ENCODE measurements at places on chromosomes 5 and 9.

- DNase-seq, result no peak
Measured at GRCh38 chr5:56410696-56411095, 177.6 kb upstream of the ANKRD55 start.

GRCh38 chr5:164052536-164053093 lies 547.2 kb downstream of the MAT2B start:
- no peak for DNase-seq

- DNase-seq, result no peak
Measured at GRCh38 chr5:98989727-98990126, 60.9 kb upstream of the CHD1 start.

GRCh38 chr5:72205431-72206009 lies 98.2 kb downstream of the MAP1B start:
- DNase-seq, result no peak

- DNase-seq, result no peak
Measured at GRCh38 chr9:127570533-127571111, 41.5 kb upstream of the STXBP1 start.

DNA sequence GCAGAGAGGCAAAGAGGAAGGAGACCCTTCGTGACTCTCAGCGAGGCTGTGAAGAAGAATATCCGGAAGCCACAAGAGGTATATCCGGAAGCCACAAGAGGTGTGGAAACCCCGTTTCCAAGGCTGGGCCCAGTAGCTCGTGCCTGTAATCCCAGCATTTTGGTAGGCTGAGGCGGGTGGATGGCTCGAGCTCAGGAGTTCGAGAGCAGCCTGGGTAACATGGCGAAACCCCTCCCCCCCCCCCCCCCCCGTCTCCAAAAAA lies 612 bp upstream of the BBLN start:
- DNase-seq, result no peak

DNA sequence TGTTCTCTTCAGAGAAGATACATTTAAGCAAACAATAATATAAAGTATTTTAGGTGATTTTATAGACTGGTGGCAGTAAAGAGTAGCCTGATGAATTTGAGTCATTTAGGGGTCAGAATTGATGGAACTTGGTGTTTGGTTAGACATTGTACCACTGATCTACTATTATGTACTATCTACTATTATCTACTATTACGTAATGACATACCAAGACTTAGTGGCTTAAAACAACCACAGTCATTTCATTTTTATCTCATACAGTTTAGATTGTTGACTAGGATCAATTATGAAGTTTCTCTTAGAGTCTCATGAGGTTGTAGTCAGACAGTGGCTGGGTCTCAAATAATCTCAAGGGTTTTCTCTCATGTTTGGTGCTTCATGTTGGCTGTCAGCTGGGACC lies 54.0 kb downstream of the PPIP5K2 start:
- DNase-seq, result no peak

GRCh38 chr5:95822542-95823181 lies at the start of gene GLRX:
TSS of gene GLRX (minus strand) at chr5:95822726. CDS start at chr5:95822662, 64 bp downstream.
- peak; percentile 33 for DNase-seq

- no peak for DNase-seq
Measured at GRCh38 chr5:67061511-67061910, 135.1 kb downstream of the CD180 start.

DNA sequence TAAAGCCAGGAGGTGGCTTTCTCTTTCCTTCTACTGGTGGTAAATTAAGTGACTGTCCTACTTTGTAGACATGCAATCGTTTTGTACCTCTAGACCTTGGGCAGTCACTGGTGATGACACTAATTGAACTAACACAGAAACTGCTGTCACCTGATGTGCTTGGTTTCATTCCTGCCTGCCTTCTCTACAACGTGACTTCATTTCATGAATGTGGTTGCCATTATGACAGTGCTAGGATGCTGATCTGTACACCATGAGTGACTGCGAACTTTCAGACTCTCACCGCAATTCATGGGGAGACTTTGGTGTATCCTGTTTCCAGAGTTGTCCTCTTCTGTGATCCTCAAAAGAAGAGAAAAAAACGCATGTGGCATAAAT lies 47.5 kb downstream of the UBE2QL1 start:
- DNase-seq, result no peak

- no peak for DNase-seq
Measured at GRCh38 chr5:180639741-180640610, 9.4 kb downstream of the FLT4 start.

Measured in esophagus squamous epithelium (tissue), 5 donors.